Astrocyte of the spinal cord (primary cell): ENCODE measurements at places on chromosomes 4 and X.

GRCh38 chr4:85993641-85994040, 366.2 kb downstream of the MAPK10 start:
- DNase-seq, result no peak

- no peak for DNase-seq
These were observed 196.8 kb upstream of the RPS6KA3 start for GRCh38 chrX:20463296-20464075.

DNA sequence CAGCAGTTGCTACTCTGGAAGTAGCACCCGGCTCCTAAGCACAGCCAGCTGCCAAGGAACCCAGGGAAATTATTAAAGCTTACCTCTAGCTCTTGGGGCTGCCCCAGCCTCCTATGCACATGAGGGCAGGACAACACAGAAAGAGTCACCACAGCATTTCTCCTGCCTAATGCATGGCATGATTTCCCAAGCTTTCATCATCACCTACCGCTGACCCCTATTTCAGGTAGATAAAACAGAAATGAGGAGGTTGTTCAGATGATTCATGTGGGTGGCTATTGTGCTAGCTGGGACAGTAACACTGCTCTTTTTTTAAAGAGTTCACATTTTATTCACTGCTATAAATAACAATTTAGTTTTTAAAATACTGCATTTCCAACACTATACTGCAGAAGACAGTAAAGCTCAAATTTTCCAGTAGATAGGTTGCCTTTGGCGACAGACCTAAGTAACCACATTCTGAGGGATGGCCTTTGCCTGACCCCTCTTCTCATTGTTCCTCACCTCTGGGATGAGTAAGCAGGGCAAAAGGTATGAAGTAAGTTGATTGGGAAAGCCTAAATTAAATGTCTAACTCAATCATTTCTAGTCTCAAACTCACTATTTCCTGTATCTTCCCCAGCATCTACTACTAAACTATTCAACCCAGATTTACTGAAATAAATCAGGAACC, 16.7 kb downstream of the CASK start:
- DNase-seq, result peak; percentile 23

DNA sequence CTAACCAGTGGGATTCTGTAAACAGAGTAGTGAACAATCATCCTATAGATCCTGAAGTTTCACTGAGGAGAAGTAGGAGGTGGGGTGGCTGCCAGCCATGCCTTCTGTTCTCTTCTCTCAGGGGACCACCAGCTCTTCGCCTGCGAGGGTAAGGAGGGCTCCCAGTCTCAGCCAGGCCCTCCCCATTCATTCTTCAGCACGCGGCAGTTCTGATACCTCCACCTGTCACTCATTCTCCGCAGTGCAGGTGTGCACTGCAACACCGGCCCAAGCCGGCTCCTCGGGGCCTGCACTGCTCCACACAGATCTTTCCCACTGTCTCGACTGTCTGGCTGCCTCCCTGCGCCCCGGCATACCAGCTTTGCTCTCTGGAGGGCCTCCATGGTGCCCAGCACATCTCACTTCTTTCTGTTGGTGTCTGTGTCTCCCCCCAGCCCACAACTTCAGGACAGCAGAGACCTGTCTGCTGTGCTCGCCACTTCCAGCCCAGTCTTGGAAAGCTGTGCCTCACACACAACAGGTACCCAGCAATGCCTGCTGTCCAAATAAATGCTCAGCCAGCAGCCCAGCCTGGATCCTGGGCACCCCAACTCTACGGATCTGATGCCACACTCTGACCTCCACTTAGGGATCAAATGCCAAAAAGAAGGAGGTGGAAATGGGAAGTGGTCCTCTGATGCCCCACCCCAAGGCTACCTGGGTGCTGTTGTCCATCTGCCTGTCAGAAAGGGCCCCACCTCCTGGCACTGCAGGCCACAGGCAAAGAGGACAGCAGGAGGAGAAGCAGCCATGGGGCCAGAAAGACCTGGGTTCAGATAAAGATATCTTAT, 29.0 kb downstream of the ACOX3 start:
- no peak for DNase-seq

- DNase-seq, result no peak
These were observed 162.4 kb upstream of the FMR1 start for GRCh38 chrX:147749308-147749707.

GRCh38 chr4:45621971-45622370, 501.9 kb downstream of the GABRG1 start:
- DNase-seq, result peak; percentile 16

GRCh38 chr4:159443975-159444374, 341.1 kb downstream of the RAPGEF2 start:
- no peak for DNase-seq

DNA sequence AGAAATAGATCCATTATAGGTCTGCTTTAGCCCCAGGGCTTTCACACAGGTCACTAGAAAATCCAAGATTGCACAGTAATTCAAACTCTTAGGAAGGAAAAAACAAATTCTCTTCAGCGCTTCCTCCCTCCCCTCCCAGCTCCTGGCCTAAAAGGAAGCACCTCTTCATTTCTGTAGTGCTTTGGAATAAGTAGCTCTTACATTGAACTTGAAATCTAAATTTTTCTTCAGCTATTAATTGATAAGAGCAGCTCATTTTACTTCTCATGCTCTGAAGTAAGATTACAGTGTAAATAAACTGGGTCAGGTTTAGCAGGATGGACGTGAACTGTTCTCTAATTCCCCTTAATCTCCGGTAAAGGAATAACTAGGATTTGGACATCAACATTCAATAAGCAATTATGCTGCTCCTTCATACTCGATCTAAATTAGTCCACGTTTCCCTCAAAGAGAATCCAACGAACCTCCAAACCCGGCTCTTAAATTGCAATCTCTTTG, 10.9 kb upstream of the SEL1L3 start:
- no peak for DNase-seq

DNA sequence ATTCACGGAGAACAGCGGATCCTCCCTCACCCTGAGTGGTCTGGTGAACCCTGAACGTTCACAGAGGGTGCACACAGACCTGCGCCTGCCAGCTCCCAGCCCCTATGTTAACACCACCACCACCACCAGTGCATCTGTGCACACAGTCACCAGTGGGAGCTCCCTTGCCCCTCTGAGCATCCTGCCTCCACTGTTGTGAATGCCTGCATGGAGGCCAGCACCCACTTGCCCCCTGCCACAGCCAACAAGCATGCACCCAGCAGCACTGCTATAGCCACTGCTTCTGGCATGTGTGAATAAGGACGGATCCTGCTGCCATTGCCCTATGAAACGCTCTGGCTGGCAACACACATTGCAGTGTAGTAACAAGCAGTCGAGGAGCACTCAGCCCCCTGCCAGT, 29.1 kb upstream of the PWWP3B start:
- DNase-seq, result no peak

DNA sequence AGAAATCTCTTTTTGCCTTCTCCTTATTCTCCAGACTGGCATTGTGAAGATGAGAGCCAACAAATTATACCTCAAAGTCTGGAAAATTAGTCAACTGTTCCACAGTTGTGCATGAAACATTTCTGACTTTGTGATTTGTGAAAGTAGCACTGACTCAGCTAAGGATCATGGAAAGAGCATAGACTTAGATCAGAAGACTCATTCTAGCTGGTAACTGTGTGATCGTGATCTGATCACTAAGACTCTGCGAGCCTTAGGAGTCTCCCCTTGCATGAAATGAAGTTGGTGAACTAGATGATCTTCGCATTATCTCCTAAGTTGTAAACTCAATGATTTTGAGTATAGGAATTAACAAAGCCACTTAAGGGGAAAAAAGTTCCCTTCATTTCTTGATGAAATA, 668.1 kb downstream of the RPA4 start:
- DNase-seq, result no peak

DNA sequence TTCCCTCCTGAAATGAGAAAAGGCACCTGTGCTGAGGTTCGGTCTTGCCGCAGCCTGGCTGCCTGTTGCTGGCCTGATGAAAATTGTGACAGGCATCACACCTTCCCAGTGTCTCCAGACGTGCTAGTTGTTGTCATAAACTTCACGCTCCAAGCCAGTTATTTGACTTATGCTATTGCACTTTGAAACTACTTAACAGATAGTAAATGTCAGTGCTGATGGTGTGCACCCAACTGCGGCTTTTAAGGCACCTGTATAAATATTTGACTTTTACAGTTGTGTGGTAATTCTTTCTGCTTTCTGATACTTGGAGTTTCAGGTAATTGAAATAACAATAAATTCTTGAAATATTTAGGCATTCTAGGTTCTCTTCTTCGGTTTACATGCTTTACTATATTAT, 1.8 kb downstream of the WWC2 start:
- no peak for DNase-seq

GRCh38 chr4:110614173-110614963, 8.5 kb downstream of the PITX2 start:
- DNase-seq, result no peak

GRCh38 chrX:14916017-14916674, 42.9 kb downstream of the MOSPD2 start:
- DNase-seq, result peak; percentile 78

DNA sequence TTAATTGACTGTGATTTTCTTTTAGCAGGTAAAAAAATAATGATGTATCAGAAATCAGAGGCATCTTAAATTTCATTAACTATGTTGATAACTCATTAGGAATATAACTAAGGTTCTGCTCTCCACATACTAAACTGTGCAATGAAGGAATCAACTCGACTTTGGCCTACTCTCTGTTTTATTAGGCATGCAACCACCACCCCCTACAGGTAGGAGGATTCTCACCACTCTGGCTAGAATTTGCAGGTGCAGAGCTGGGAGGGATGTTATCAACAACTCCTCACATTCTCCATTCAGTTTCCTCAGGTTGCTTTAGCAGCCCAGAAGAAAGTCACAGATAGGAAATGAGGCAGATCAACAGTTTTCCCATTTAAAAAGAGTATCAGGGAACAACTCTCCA, 160.1 kb downstream of the COX18 start:
- no peak for DNase-seq

DNA sequence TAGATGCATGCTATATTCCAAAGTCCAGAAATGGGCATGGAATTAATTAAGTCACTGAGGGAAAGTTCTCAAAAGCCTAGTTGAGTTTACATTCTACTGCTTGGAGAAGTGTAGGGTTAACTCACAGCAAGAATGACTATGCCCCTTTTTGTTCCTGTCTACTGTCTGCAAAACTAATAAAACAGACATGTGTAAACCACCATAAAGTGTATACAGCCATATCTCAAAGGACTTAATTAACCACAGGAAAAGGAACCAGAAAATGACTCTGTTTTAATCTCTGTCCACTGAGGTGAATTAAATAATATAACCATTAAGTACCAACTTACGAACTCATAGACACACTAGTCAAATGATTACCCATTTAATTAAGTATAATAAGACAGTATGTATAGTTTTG, 84.9 kb downstream of the PRDM5 start:
- DNase-seq, result no peak

DNA sequence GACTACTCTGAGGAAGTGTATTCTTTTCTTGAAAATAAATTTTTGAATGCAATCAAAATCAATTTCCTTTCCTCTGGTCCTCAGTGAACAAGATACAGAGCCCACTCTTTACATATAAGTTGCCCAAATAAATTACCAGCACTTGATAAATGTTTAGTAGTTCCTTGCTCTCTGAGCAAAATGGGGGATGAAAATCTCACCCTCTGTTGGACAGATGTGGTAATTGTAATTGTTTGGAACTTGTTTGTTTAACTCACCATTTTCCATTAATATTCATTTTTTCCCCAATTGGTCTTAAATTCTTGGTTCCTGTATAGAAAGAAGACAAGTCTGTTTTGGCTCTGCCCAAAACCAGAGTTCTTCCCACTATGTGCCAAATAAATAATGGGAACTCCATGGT, 146.3 kb downstream of the LDB2 start:
- DNase-seq, result peak; percentile 22

- DNase-seq, result no peak
These were observed 423.3 kb downstream of the ARHGAP24 start for GRCh38 chr4:85898231-85898630.

DNA sequence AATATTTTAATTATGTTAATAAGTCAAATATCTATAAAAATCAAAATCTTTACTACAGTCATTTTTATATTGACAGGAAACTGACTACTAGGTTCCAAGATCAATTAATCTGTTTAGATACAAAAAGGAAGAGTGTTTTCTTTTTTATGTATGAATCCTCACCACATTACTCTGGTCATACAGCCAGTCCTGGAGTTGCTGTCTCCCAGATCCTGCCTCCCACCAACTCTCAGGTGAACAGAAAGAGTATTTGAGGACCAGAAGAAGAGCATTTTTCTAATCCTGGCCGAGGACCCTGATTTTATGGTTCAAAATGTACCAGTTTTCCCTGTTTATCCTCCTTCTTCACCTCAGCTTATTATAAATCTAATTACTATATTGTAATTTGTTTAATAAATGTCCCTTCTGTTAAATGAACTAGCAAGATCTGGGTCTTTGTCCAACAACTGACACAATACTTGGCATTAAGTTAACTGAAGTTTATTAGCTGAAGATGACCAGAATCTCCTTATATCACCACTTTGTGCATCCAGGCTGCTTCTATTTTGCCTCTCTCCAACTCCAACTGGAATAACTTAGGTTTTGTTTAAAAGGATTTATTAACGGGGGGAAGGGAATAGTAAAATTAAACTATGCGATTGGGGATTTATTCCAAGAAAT, 224.4 kb upstream of the PCDH7 start:
- no peak for DNase-seq

DNA sequence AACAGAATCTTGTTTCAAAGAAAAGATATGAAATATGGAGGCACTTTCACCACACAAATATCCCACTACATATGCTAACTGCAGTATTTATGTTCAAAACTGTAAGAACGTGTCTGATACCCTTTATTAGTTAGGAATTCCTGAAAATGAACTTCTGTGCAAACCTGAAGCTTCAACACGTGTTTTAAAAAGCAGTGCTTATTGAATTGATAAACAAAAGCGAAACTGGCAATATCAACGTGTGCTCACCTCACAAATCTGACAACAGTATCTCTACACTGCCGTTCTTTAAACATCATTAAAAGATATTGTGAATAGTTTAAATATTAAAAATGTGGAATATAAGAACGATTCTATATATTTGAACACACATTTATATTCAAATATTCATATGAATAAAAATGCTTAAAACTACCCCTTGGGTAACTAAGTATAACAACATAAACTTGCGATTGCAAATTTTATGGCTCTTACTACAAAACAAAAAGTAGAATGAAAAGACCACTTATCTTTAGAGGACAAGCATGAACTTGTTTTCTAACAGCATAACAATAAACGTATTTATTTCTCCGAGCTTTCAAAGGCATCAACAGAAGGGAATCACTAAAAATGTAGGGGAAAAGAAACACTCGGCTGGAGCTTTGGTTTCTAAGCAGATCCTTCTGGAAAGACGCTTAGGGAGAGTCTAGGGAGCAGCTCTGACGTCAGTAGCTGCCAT, at the start of gene LRP2BP:
Gene LRP2BP, minus strand, starts transcription at position 687 of the 718 bp plus-strand sequence. CDS start 17,738 bp downstream, outside the sequence.
- no peak for DNase-seq

DNA sequence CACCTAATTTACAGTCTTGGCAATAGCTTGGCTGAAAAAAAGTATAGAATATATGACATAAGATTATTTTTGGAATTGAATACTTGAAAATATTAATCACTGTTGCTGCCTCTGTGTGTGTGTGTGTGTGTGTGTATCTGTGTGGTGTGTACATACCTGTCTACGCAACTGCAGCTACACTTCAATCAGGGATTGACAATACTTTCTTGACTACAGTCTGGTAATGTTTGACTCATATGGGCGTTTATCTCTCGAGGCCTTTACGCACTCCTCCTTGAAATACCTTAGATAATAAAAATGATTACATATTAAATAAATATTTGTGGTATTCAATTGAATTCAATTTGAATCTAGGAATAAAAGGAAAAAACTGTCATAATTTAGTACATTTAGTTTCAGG, 565.2 kb downstream of the PCDH18 start:
- no peak for DNase-seq
